Lung microvascular endothelial cell (primary cell): ENCODE measurements at places on chromosomes 3 and 15. TPM values are rescaled to one million over a fixed set of nuclear protein-coding genes. Genes with fewer than 3 reads are reported as not detected.
A peak's percentile ranks its signal among the peaks of the same experiment; 100 is the strongest.

The MOBP gene
- total RNA-seq: under 0.01 TPM in 1 of 2 replicates, not detected in the other

The CCDC50 gene
- 68.9 and 93.5 TPM in 2 replicates for total RNA-seq

The GABRR3 gene
- not detected in 2 replicates for total RNA-seq

The EPHB3 gene
- total RNA-seq: 0.22 and 0.60 TPM in 2 replicates

The XCR1 gene
- total RNA-seq: not detected in 2 replicates

- DNase-seq: peak; percentile 90
Observed at GRCh38 chr15:84840741-84841429, 23.7 kb downstream of the ALPK3 start.

DNA sequence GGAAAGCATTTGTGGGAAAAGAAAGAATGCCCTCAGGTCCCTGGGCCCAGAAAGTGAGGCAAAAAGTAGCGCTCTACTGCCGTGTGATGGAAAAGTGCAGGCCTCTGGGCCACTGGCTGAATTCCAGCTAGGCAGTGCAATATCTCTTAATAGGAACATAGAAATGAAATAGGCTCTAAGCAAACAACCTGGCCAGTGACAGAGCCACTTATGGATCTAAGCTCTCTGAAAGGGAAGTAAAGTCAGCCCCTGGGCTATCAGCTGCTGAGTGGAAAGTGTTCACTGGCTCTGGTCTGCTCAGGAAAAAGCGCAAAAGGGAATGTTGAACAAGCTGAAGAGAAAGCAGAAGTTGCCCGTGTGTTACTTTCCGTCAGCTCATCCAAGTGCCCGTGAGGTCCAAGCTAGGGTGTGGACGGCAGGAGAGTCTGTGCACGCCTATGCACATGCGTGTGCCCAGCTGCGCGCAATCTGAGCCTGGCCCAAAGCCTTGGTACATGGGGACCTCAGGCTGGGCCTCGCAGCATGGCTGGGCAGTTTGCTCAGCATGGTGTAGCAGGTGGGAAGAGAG, 74.0 kb upstream of the RAD18 start:
- no peak for DNase-seq

GRCh38 chr3:197083486-197083885, 53.9 kb upstream of the MELTF start:
- DNase-seq: no peak

- DNase-seq: no peak
Observed at GRCh38 chr15:99282121-99282520, 30.8 kb downstream of the LRRC28 start.

DNA sequence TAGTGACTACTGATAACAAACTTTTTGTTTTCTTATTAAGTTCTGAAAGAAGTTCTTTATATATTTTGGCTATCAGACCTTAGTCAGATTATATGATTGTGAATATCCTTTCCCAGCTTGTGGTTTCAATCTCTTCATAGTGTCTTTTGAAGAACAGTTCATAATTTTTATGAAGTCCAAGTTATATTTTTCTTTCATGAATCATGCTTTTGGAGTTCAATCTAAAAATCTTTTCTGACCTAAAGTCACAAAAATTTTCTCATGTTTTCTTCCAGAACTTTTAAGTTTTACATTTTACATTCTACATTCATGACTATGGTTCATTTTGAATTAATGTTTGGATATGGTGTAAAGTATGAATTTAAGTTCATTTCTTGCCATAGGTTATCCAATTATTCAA, 34.2 kb upstream of the OCA2 start:
- DNase-seq: no peak

- peak; percentile 89 for DNase-seq
Observed at GRCh38 chr15:66774001-66774814, 72.2 kb downstream of the SMAD6 start.

GRCh38 chr15:58015565-58015964, 49.9 kb downstream of the ALDH1A2 start:
- no peak for DNase-seq

GRCh38 chr3:189286188-189286587, 114.4 kb downstream of the TPRG1 start:
- no peak for DNase-seq
